ENCODE measurements at places on chromosomes 1 and 21.

- no peak for DNase-seq
Observed at GRCh38 chr1:22850681-22851080, 122.0 kb downstream of the LACTBL1 start.

- DNase-seq = no peak
Observed at GRCh38 chr1:222047366-222047765, 305.5 kb upstream of the DUSP10 start.

GRCh38 chr1:219179293-219179692 is 5.6 kb downstream of the LYPLAL1 start:
- DNase-seq = no peak

DNA sequence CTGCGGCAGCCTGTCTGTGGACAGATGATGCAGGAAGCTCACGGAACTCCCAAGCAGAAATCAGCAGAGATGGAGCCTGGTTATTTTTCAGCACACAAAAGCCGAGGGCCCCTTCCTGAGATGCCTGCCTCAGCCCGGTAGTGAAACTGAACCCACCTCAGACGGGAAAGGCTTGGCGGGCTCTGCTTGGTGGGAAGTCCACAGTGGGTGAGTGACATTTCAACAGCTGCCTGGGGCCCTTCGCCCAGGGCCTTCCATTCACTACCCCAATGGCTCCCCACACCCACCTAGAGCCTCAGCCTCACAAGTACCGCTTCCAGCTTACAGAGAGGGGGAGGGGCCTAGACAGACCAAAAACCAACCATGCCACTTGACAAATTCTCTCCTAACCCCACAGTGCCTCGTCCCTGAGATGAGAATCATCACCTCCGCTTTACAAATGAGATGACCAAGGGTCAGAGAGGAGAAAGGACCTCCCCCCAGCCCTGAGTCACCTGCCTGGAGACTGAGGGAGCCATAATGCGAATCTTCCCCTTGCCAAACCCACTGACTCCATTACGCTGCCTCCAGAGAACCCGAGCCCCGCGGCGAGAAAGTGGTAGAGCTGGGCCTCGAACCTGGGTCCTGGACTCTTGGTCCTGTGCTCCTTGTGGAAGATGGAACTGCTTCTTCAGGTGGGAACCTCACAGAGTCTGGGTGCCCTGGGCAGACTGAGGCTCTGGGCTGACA is 3.4 kb upstream of the ECE1 start:
- no peak for DNase-seq

DNA sequence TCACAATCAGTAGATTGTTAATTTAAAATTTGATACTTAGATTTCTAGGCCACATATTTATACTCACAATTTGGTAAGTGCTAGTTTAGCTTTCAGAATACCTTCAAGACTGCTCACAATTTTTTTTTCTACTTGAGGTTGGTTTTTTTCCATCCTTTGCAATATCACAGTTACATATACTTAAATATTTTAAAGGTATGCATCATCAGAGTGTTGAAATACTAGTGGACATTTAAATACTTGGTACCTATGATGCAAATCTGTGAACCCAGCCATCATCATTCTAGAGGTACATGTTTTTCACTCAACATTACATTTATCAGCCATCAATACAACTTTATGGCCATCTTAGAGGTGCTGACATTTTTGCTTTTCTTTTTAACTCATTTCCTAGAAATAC is 6.2 kb upstream of the LRRC40 start:
- DNase-seq = no peak

DNA sequence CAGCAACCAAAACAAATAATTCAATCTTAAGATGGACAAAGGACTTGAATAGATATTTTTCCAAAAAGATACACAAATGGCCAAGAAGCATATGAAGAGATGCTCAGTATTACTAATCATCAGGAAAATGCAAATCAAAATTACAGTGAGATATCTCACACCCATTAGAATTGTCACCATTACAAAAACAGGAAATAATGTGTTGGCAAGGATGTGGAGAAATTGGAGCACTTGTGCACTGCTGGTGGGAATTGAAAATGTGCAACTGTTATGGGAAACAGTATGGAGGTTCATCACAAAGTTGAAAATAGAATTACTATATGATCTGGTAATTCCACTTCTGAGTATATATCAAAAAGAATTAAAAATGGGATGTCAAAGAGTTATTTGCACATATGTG is 83.2 kb downstream of the SH3GLB1 start:
- DNase-seq = no peak

DNA sequence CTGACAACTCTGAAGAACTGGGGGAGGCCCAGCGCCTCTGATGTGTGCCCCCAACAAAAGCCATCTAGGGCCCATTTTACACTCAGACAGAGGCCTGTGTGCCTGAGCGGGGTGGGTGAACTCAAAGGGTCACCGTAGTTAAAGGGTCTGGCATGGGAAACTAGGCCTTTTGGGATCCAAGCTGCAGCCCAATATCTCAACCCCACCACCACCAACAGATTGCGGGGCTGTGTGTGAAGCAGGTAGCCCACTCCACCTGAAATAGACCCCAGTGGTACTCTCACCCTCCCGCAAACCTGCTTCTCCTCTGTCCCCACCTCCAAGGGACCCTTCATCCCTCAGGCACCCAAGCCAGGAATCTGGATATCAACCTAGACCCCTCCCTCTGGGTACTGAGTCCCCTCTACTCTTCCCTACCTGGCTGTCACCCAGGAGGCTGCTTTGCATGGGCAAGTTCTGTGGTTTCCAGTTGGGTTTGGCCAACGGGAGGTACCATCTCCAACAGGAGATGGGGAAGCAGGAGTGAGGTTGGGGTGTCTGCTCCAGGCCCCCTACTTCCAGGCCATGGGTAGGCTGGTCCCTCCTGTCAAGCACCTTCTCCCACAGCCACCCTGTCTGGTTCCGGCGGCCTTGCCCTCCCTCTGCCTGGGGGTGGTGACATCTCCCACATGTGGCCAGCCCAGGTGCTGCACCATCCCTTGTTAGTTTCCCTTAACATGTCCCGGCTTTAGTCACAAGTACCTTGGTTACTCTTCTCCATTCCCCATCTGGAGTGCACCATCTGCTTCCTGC is 35.2 kb upstream of the LRP8 start:
- DNase-seq = no peak

- no peak for DNase-seq
Observed at GRCh38 chr1:165536016-165536415, 7.8 kb upstream of the LRRC52 start.

GRCh38 chr1:45542591-45542990 is 8.0 kb upstream of the AKR1A1 start:
- DNase-seq = no peak

DNA sequence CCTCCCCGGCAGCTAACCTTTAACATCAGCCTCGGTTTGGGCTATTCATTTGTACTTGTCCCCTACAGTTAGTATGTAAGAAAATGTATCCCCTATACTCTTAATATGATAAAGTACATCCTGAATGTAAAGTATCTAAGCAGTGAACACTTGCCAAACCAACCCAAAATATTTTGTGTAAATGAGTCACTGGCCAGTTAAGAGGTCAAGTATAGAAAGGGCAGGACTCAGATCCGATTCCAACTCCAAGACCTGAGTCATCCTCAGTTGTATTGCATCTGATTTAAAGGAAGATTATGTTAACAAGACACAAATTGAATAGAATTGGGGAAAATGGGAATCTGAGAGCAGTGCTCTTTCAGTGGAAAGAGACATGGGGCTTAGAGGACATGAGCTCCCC is 84.4 kb downstream of the CD58 start:
- peak; percentile 34 for DNase-seq

- DNase-seq = no peak
Observed at GRCh38 chr1:102050556-102050955, 53.8 kb upstream of the OLFM3 start.

DNA sequence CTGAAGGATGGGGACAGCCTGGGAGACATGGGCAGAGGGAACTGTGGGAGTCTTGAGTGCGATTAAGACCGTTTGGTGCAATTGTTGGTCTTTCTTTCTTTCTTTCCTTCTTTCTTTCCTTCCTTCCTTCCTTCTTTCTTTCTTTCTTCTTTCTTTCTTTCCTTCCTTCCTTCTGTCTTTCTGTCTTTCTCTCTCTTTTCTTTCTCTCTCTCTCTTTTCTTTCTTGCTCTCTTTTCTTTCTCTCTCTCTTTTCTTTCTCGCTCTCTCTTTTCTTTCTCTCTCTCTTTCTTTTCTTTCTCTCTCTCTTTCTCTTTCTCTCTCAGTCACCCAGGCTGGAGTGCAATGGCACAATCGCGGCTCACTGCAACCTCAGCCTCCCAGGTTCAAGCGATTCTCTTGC is 2.9 kb upstream of the KLHDC9 start:
- DNase-seq = no peak

DNA sequence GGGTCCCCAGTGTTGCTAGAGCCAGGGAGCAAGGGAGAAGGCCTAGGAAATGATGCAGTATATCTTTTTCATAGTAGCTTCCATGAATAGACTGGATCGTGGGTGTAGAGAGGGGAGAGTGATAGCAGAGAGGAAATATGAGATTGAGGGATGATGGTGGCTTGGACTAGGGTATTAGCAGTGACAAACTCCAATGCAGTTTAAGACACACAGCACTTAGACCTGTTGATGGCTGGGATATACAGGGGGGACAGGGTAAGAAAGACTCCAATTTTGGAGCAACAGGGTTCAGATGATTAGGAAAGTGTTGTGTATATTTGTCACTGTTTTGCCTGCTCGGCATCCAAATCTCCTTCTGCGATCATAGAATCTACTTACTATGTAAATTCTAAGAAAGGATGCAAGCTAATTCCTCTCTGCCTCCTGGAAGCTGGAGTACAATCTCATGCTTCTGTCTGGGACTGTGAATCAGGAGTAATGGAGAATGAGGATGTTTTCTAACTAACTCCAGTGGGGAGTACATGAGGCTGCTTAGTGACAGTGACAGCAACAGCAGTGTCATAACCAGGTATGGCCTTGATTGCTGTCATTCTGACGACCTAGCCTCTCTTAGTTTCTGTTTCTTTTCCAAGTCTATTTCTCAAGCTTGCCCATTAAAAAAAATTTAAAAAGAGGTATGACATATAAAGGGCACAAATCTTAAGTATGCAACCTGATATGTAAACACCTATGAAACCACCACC is 47.5 kb downstream of the SYDE2 start:
- no peak for DNase-seq

DNA sequence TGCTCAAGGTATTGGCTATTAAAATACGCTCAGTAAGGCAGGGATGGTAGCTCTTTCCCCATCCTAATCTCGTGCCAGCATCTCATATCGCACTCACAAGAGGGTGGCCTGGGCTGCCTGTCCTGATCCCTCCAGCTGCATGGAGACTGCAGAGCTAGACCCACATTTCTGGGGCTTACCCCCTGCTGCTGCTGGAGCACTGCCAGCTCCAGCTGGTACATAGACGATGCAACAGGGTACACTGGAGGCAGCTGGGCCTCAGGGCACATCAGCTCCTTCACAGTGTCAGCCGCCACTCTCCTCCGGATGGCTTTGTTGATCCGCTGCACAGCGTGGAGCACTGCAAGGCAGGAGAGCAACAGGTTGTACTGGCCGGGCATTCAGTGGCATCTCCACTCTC is 16.0 kb downstream of the IQGAP3 start:
- no peak for DNase-seq

GRCh38 chr1:30911059-30911954 is 2.7 kb upstream of the SDC3 start:
- peak; percentile 86 for DNase-seq

- DNase-seq = no peak
Observed at GRCh38 chr1:13573586-13573985, 10.0 kb upstream of the PDPN start.

DNA sequence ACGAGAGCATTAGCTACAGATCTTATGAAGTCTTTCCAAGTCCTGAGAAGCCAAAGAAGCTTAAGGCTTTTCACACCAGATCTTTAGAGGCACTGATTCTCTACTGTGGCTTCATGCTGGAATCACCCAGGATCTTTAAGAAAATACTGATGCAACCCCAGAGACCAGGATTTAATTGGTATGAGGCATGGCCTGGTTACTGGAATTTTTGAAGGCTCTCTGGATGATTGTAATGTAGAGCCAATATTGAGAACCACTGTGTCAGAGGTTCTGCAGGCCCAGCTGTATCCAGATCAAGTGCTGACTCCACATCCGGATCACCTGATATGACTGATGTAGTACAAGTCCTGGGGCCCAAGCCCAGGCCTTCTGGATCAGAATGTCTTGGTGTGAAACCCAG is 105.7 kb downstream of the PLPPR5 start:
- no peak for DNase-seq

DNA sequence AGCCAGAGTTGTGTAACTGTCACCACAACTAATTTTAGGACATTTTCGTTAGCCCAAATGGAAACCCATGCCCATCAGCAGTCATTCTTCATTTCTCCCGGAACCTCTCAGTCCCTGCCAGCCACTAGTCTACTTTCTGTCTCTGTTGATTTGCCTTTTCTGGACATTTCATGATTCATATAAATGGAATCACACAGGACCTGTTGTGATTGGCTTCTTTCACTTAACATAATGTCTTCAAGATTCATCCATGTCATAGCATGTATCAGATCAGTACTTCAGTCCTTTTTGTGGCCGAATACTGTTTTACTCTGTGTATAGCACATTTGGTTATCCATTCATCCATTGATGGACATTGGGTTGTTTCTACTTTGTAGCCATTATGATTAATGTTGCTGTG is 7.1 kb downstream of the SLC66A1 start:
- no peak for DNase-seq

- DNase-seq = no peak
Observed at GRCh38 chr1:72438270-72438669, 155.9 kb upstream of the NEGR1 start.

GRCh38 chr1:40029608-40030007 is 10.9 kb upstream of the CAP1 start:
- DNase-seq = no peak

DNA sequence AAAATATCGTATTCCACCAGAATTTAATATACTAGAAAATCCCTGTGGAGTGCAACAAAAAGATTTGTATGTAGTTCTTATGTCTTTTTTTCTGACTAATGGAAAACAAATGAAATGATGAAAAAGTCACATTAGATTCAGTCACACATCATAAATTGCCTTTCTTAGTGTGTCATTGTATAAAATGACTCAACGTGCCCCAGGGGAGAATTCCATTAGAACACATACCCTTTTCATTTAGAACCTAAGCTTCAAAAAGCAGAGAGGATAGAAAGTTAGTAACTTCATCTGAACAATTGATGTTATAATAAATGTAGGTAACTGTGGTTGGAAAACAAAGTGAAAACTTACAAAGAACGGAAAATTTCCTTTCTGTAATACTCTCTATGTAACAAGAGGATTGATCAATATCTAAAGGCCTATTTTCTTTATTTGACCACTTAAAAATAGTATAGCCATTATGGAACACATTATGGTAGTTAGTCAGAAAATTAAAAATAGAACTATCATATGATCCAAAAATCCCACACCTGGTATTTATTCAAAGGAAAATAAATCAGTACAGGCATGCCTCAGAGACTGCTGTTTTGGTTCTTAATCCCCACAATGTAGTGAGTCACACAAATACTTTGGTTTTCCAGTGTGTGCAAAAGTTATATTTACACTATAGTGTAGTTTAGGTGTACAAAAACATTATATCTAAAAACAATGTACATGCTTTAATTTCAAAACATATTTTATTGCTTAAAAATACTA is 1016.1 kb downstream of the KCNT2 start:
- peak; percentile 74 for DNase-seq

- DNase-seq = peak; percentile 88
Observed at GRCh38 chr1:173868266-173869020, at the start of gene ZBTB37. Gene ZBTB37 (plus strand): TSS chr1:173868380. CDS start chr1:173870226, 1,846 bp downstream.

GRCh38 chr21:15160136-15160535 is 95.3 kb upstream of the NRIP1 start:
- no peak for DNase-seq

- no peak for DNase-seq
Observed at GRCh38 chr1:153389973-153390879, 647 bp downstream of the S100A8 start.

- no peak for DNase-seq
Observed at GRCh38 chr21:32322676-32323075, 24.0 kb downstream of the MRAP start.

GRCh38 chr1:40876891-40877290 is 14.7 kb upstream of the CITED4 start:
- no peak for DNase-seq
